B cell (primary cell): ENCODE measurements at places on chromosomes 1 and 21.

GRCh38 chr1:201877877-201878401 lies 10.8 kb upstream of the SHISA4 start:
- DNase-seq = peak; percentile 41

DNA sequence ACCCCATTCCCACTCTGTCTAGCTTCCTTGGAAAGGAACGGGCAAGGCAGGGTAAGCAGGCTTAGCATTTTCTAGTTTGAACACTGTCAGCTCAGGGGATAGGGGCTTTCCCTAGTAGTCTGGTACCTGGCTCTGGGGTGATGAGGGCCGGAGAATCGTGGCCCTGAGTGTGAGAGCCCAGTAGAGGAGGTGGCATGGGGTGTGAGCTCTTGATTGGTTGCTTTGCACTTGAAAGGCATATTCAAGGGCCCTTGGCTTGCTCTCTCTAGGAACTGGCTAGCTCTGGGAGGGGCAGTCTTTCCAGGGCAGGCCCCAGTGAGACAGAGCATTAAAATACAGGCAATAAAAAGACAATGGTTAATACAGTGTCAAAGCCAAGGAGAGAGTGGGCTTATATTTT lies 10.8 kb upstream of the EXTL1 start:
- DNase-seq = no peak

GRCh38 chr1:115496904-115497527 lies 144.8 kb upstream of the VANGL1 start:
- no peak for DNase-seq

GRCh38 chr1:44720281-44720680 lies 10.7 kb downstream of the RNU5D-1 start:
- no peak for DNase-seq

GRCh38 chr1:157711802-157712201 lies 11.2 kb upstream of the FCRL3 start:
- DNase-seq = no peak

DNA sequence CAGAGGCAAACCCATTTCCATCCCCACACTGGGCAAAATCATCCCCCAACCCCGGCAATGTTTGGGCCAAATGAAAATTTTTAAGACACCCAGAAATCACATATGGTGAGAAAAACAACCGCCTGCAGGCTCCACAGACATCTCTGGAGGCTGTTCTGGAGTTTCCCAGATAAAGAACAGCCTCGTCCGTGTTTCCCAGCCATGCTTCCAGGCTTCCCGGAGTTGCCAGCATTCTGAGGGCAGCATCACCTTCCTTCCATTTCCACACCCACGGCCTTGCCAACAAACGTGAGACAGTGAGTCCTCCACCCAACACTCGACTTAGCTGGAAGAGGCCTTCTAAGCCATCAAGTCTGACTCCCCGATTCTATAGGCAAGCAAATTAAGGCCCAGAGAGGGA lies 36.9 kb downstream of the KCNN3 start:
- DNase-seq = no peak

DNA sequence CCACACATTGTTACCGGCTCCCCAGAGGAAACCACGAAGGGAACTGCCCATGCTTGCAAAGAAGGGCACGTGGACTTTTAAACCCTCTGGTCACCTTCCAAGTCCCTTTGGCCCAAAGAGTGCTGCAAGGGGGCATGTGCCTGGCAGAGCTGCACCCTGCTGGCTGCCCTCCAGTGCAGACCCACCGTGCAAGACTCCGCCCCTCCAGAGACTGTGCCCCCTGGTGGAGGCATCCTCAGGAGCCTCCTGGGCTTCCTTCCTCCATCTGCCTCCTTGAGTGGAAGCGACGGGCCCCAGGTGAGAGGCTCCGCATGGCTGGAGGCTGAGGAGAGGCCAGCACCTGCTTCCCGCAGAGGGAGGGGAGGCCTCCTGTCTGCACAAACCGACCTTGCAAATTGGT lies 100.6 kb downstream of the CRYAA start:
- DNase-seq = peak; percentile 45

- DNase-seq = no peak
These were observed 49.9 kb downstream of the XCL1 start for GRCh38 chr1:168626326-168626725.

GRCh38 chr1:167518331-167518700 lies at the start of gene CD247:
CD247 (minus strand) TSS chr1:167518529; CDS start chr1:167518465, 64 bp downstream.
- no peak for DNase-seq

GRCh38 chr1:172778456-172779455 lies 119.9 kb downstream of the FASLG start:
- peak; percentile 33 for DNase-seq

- no peak for DNase-seq
These were observed 55.2 kb upstream of the PALMD start for GRCh38 chr1:99590578-99591209.

DNA sequence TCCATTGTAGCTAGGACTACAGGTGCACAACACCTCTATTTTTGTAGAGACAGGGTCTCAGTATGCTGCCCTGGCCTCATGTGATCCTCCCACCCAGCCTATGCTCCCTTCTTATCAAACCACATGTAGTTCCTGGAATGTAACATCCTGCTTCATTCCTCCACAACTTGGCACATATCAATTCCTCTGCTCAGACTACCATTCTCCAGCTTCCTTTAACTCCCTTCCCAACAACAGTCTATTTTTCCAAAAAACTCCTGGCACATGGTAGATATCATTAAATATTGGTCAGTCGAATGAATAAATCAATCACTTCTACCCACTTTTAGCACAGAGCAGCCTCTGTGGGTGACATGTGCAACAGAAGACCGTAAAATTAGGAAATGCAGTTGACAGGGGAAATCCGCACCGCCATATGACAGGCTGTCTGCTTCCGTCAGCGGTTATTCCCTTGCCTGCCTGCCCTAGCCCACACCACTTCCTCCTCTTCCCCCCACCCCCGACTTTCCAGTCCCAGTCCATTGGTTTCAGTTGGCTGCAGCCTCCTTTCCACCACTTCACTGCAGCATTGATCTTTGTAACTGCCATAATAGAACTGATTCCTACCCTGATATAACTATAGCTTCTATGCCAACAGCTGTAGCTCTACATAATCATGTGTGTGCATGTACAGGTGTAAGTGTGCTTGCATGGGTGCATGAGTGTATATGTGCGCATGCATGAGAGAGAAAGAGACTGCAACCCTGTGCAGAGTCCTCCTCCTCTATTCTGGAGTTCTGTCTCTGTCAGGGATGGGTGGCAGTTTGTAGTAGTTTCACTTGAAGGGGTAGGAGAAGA lies 6.8 kb upstream of the AKR1A1 start:
- DNase-seq = peak; percentile 94

DNA sequence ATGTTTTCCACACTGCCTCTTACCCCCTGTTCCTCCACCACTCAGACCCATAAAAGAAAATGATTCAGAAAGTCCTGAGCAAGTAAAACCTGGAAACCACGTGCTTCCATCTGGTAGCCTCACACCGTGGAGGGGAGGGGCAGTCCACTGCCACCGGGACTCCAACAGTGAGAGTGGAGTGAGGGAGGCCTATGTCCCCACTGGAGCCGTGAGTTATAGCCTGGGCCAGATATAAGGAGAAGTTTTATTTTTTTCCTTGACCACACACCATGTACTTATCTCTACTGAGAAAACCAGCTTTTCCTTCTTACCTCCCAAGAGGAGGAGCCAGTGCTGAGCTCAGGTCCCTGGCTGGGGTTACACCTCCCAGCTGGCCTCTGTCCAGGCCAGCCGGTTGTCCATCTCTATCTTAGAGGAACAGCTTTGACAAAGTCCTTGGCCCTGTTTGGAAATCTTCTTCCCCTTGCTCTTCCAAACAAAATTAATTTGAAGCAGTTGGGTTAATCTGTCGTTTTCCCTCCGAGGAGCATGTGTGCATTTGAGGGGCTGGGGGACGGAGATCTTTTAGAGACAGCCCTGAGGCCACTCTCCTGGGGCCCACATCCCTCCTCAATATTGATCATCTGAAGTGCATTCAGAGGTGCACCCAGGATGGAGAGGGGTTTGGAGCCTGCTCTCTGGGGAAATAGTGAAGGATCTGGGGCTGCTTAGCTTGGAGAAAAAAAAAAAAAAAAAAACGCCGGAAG lies 49.1 kb upstream of the SERBP1 start:
- no peak for DNase-seq

DNA sequence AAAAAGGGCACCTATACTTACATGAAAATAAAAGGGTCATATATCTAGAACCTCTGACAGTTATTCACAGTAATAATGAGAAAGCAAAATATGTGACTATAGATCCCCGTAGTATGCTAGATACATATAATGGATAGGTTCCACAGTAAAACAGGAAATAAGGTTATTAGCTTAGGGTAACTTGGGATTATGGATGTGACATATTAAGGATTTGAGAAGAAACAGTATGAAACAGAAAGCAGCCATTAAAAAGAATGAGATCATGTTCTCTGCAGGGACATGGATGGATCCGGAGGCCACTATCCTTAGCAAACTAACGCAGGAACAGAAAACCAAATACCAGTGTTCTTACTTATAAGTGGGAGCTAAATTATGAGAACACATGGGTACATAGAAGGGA lies 1547.3 kb downstream of the BRINP3 start:
- DNase-seq = no peak

GRCh38 chr1:92478393-92478792 lies 8.3 kb downstream of the GFI1 start:
- DNase-seq = no peak

GRCh38 chr21:42222821-42223390 lies 4.0 kb downstream of the ABCG1 start:
- no peak for DNase-seq

DNA sequence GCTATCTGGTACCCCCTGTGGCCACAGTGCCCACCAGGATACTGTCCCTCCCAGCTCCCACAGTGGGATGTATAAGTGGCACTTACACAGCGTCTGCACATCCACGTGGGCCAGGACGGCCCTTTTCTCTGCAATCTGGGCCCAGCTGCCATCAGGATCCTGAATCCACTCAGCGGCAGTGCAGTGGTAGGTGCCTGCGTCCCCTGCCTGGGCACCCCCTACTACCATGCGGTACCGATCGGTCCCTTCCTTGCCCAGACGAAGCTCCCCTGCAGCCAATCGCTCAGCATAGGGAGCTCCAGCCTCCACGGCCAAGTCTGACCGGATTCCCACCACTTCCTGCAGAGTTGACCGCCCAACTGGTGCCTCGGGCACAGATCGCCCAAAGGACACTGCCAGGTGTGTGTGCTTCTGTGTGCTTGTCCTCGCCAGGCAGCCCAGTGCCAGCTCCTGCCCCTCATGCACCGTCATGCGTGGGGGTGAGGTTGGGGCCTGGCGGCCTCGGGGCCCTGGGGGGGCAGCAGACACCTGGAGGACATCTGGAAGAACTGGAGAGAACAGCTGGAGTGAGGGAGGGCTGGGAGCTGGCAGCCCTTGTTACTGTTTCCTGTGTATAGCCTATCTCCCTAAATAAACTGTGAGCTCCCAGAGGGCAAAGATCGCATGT lies 4.7 kb downstream of the IGSF8 start:
- no peak for DNase-seq

DNA sequence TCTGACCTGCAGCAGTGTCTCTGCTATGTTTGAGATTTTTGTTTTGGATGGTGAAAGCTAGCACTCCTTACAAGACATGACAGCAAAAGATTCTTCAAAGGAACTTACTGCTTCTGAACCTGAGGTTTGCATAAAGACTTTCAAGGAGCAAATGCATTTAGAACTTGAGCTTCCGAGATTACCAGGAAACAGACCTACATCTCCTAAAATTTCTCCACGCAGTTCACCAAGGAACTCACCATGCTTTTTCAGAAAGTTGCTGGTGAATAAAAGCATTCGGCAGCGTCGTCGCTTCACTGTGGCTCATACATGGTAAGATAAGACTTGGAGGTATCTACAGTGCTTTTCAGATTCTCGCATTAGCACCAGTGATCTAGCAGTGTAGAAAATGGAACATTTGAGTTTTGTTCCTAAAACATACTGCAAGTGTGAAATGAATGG lies 200.2 kb downstream of the PDE4B start:
- no peak for DNase-seq

DNA sequence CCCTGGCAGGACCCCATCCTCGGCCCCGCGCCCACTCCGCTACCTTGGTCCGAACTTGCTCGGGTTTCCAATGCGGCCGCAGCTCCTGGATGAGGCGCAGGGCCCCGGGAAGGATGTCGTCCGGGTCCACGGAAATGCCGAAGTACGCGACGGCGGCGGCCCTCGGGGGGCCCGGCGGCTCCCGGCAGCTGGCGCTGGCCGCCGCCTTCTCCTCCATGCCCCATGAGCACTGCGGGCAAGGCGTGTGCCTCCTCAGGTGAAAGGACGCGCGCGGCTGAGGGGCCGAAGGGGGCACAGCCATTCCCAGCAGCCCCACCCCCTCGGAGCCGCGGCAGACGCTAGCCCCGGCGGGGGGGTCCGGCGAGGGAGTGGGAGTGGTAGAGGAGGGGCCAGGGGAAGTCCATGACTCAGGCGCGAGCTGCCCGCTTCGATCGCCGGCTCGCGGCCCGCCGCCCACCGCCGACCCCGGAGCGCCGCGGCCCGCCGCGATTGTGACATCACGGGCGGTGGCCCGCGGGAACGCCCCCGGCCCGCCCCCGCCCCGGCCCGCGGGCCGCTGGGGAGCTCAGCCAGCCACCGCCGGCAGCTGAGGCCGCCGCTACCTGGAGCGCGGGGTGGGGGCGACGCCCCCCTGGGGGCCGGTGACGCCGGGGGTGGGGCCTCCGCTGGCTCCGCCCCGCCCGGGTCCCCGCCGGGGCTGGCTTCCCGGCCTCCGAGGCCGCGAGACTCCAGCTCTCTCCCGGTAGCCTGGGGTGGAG lies at the start of gene ETNK2:
ETNK2 (minus strand) TSS at position 493 of the 758 bp plus-strand sequence; CDS start at position 301, 192 bp downstream.
- peak; percentile 68 for DNase-seq

- DNase-seq = peak; percentile 50
These were observed 43.6 kb upstream of the PDE9A start for GRCh38 chr21:42609811-42610210.
